ENCODE measurements at places on chromosomes 2 and 18.

- DNase-seq, result no peak
Measured at GRCh38 chr2:160606341-160606740, 112.7 kb upstream of the RBMS1 start.

- DNase-seq, result no peak
Measured at GRCh38 chr18:3388980-3389379, 61.0 kb upstream of the TGIF1 start.

GRCh38 chr2:166032361-166032760, 78.8 kb upstream of the TTC21B start:
- DNase-seq, result no peak

DNA sequence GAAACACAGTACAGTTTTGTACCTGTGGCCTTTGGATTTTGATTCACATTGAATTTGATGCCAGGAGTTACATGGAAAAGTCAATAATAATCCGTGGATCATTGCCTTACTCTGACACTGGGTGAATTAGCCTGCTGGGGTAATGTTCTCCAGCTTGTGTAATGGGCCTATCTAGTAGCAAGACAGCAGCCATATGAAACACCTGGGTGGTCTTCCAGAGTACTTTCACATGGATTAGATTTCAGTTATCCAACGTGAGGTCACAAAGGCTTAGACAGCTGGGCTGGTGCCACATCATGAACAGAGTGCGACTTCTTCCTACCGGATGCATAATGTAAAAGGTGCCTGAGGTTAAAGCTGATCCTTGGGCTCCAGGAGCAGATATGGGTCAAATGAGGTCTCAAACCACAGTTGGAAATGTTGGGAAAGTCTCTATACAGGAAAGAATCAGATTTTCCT, 486.8 kb downstream of the PARD3B start:
- DNase-seq, result no peak

GRCh38 chr2:45964223-45964841, 312.9 kb downstream of the PRKCE start:
- DNase-seq, result no peak

DNA sequence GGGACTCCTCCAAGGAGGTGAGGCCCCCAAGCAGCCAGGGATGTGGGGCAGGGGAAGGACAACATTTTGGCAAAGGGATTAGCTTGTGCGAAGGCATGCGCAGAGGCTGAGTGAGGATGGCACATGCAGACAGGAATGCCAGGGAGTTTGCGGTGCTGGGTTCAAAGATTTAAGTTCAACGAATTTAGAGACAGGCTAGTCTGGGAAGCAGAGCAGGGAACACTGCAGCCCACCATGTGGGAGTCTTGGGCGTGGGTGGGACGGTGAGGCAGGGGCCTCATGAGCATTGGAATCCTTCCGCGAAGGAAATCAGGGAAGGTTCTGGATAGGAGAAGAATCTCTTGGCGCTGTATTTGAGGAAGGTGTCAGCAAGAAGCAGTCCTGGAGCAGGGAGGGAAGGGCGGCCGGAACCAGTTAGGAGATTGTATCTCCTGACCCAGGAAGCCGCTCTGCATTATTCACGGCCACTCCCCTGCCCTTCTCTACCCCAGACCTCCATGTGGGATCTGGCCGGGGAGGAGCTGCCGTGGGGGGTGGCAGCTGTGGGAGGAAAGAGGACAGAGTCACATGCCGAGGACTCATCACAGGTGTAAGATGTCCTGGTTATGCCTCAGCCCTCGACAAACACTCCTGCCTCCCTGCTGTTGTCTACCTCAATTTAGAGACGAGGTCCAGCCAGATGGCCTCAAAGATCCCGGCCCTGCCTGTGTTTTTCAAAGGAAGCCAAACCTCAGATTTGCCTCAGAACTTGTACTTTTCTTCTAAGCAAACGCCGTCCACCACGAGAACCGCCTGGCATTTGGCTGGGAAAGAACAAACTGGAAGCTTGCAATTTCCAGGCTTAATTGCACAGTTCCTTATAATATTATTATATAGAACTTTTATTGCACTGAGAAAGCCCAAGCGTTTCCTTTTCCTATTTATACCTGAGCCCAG, 123.7 kb upstream of the SMAD2 start:
- DNase-seq, result no peak

DNA sequence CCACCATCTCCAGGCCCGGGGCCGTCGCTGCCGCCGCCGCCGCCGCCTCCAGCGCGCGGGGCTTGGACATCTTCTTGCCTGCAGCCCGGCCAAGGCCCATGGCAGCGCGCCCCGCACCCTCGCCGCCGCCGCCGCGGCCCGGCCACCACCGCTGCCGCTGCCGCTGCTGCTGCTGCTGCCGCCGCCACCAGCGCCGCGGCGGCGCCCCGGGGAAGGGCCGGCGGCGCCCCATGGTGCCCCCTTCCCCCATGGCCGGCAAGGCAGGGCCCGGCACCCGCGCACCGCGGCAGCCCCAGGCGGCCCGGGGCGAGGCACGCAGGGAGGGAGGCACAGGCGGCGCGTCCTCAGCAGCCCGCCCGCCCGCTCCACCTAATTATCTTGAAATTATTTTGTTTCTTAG, 3057.4 kb downstream of the RPIA start:
- DNase-seq, result no peak

DNA sequence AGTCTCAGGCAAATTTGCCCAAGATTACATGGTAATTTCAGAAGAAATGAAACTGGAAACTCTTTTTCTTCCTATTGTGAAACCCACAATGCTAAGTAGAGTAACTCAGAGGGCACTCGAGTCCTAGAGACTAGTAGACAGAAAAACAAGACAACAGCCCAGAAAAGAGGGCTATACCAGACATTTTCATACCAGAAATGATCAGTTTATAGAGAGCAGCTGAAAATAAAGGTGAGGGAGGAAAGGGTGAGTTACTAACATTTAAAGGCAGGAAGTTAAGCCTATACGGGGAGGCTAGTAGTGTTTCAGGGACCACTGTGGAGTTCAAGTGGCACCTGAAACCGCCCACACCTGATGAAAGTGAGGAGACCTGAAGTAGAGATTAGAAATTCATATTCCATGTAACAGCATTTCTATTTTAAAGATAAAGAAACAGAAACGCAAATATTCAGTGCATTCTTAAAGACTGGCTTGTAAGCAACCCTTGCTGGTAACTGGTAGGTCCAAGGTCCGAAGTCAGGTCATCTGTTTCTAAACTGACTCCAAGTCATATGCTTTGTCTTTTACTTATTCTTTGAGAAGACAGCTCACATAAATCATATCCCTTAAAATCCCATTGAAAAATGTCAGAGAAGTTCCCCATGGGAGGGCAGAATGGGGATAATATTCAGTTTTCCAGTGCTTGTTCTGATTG, 145.1 kb upstream of the ITGB6 start:
- no peak for DNase-seq

DNA sequence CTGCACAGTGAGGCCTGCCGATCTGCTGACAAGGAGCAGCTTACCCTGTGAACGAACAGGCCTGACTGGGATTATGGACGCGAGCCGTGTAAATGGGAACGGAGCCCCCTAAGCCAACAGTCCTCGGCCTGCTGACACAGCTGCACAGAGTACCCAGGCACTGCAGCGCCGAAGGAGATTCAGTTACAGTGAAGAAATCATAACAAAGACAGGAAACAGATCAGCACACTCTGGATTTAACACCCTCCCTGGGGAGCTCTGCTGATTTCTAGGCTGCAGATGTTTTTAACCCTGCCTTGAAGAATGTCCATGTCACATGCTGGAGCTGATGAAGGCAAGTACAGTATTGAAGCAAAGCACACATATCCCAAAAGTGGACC, 43.4 kb downstream of the COLEC12 start:
- no peak for DNase-seq

- DNase-seq, result no peak
Measured at GRCh38 chr2:236940916-236941520, 144.7 kb upstream of the COPS8 start.

DNA sequence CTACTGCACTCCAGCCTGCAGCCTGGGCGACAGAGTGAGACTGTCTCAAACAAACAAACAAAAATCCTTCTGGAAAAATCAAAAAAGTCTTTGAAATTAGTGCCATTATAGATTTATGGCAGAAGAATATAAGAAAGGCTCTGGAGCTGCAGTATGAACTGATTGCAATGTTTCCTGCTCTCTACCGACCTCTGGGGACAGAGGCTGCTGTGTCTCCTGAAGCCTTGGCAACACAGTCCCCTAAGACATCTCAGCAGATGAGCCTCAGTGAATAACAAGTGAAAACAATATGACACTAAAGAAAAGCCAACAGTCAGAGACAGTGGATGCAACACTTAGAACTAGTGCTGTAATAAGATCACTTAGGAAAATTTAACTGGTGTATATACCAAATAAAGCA, 494.9 kb upstream of the LRATD1 start:
- no peak for DNase-seq

GRCh38 chr2:97732436-97733340, 19.3 kb downstream of the ZAP70 start:
- peak; percentile 15 for DNase-seq

DNA sequence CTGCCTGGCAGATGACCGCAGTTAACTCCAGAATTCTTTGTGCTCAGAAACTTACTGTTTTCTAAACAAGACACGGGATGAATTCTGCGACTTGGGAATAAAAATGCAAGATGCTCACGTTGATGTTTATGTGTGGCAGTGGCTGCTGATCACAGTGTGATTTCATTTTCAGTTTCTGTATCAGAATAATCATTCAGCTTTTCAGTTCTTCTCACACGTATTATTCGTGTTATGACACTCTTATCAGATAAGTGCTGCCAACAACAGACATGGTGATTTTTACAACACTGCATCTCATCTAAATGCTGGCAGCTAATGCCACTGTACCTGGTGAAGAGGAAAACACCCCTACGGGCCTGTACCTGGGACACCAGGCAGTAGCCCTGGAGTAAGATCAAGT, 272.9 kb upstream of the REV1 start:
- DNase-seq, result no peak

DNA sequence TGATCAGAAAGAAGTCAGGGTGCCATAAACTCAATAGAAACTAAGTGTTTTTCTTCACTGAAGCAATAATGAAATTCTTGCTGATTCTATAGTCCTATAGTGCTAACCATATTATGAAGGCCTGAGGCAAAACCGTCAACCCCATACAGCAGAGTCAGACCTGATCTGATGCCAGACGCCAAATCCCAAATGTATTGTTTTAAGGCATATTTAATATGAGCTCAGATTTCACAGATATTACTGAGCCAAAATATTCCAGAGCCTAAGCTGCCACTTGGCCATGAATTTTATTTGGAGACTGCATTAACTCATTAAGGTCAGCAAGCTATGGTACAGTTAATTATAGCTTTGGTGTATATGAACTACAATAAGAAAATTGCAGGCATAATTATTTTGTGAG, 53.4 kb downstream of the SCN1A start:
- DNase-seq, result no peak

- no peak for DNase-seq
Measured at GRCh38 chr18:78831603-78832002, 148.0 kb upstream of the SALL3 start.

DNA sequence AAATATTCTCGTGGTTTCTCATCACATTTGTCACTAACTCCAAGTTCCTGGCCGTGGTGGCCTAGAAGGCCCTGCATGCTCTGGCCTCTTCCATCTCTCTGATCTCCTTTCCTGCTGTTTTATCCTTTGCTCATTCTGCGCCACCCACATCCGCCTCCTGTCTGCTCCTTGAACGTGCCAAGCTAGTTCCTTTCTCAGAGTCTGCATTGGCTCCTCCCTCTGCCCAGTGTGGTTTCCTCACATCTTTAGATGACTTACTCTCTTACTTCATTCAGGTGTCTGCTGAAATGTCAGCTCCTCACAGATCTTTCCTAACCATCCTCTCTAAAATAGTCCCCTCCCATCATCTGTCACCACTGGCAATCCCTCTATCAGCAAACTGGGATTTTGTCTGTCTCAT, 158.6 kb upstream of the RBMS1 start:
- DNase-seq, result peak; percentile 63

GRCh38 chr18:75612456-75612855, 185.0 kb upstream of the SMIM21 start:
- DNase-seq, result no peak

- no peak for DNase-seq
Measured at GRCh38 chr2:29977284-29977683, 55.9 kb upstream of the ALK start.

DNA sequence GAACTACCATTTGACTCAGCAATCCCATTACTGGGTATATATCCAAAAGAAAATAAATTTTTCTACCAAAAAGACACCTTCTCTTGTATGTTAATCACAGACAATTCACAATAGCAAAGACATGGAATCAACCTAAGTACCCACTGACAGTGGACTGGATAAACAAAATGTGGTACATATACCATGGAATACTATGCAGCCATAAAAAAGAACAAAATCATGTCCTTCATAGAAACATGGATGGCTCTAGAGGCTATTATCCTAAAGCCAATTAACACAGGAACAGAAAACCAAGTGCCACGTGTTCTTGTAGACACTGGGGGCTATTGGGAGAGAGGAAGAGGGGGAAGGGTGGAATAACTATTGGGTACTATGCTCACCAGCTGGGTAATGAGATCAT, 27.7 kb downstream of the FLACC1 start:
- DNase-seq, result no peak

- DNase-seq, result no peak
Measured at GRCh38 chr2:118046634-118047210, 32.9 kb upstream of the CCDC93 start.

- DNase-seq, result no peak
Measured at GRCh38 chr2:224183086-224183485, 144.0 kb upstream of the SERPINE2 start.

DNA sequence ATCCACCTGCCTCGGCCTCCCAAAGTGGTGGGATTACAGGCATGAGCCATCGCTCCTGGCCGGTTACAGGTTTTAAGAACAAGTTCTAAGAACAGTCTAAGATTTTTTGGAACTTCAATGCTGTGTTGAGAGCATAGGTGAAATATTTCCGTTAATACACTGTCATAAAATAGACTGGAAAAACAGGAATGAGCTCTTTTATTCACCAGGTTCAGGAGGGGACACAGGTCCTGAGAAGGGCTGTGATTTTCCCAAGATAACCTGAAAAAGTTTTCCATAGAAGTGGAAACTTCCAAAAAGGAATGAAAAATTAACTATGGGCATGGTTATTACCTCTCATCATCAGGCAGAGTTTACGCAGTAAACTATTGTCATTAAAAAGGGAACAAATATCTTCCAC, 97.6 kb upstream of the TMEM178A start:
- no peak for DNase-seq

DNA sequence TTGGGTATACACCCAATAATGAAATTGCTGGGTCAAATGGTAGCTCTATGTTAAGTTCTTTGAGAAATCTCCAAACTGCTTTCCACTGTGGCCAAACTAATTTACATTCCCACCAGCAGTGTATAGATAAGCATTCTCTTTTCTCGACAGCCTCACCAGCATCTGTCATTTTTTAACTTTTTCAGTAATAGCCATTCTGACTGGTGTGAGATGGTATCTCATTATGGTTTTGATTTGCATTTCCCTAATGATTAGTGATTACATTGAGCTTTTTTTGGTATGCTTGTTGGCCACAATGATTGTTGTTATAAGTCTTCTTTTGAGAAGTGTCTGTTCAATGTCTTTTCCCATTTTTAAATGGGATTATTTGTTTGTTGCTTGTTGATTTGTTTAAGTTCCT, 50.4 kb upstream of the EPAS1 start:
- no peak for DNase-seq
